NCI-H774 (cell line): ENCODE measurements at places on chromosomes 3 and 15.

DNA sequence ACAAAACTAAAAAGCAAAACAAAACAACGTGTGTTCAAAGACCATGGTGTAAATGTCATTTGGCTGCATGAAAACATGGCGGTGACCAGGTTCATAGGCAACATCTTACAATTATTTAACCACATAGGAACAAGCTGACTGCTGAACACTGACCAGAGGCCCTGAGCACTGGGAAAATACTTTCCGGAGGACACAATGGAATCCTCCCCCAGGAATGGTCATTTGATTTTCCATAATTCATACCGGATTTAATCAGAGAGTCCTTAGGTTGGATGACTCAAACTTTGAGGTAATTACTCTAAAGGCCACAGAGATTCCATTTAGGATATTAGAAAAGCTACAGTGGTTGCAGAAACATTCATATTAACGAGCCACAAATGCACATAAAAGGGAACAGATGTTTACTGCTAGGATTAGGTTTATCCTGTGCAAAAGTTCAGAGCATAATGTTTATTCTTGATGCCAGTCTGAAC, 254.7 kb downstream of the NR1D2 start:
- DNase-seq = no peak

DNA sequence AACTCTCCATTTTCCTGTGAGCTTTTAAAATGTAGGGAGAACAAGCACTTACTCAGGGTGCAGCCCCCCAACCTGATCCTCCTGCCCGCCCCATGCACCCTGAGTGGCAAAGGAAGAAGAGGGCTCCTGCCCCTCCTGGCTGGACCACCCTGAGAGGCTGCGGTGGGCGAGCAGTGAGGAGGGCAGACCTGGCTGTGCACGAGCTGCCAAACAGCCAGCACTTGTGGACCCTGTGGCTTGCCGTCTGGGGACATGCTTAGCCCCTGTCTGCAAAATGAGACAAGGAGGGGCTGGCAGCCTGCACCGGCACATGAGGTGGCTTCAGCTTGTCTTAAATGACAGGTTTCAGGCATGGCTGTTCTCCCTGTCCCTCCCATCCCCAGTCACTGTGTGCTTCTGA, 18.6 kb downstream of the ATP10A start:
- no peak for DNase-seq

GRCh38 chr3:169298247-169298992, 365.1 kb downstream of the MECOM start:
- DNase-seq = no peak

DNA sequence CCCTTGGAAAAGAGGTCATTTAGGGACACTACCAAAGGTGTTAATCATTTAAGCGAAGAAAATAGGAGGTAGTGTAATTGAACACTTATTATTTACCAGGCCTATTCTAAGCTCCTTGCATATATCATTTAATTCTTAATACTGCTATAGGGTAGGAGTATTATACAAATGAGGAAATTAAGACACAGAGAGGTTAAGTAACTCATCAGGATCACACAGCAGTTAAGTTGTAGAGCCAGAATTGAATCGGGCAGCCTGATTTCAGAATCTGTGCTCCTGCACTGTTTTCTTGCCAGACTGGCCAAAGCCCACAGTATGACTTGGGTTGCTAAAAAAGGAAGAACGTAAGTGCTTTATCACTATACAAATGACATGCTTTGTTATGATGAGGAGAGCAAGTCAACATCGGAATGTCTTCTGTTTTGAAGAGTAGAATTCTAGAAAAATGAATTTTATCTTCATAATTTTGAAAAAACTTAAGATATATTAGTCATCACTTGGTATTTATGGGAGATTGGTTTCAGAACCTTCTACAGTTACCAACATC, 31.4 kb downstream of the HPS3 start:
- no peak for DNase-seq

- no peak for DNase-seq
Measured at GRCh38 chr15:68802373-68802772, 18.3 kb downstream of the ANP32A start.
